ENCODE measurements at places on chromosomes 4 and X.

- no peak for DNase-seq
These were observed 25.5 kb downstream of the INTS12 start for GRCh38 chr4:105683038-105683437.

- DNase-seq, result no peak
These were observed 207.3 kb upstream of the PABPC4L start for GRCh38 chr4:134408897-134409296.

- DNase-seq, result no peak
These were observed 488.9 kb upstream of the FAT1 start for GRCh38 chr4:187212446-187213080.

DNA sequence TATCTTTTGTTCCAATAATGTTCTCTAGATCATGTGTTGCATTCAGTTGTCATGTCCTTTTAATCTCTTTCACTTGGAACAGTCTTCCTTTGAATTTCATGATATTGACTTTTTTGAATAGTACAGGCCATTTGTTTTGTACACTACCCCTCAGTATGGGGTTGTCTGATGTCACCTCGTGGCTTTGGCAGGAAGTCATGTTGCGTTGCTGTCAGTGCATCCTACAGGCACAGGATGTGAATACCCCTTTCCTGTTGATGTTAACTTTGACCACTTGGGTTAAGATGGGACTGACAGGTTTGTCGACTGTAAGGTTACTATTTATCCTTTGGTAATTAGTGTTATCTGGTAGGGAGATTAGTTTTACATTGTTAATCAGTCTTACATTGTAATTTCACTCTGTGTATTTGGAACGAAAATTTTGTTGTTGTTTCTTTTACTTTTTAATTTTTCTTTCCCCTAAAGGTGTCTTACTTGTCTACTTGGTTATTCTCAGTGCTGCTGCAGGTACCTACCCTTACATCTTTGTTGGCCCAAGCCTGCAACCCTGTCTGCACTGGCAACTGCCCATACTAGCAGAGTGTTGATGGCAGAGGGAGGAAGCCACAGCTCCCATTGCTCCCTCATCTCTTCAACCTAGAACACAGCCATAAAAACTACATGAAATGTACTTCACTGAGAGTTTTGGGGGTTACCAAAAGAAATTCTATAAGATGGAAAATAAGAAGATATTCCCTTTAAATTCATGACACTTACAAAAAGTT lies 14.7 kb upstream of the ATP8A1 start:
- peak; percentile 60 for DNase-seq

- no peak for DNase-seq
These were observed 195.1 kb downstream of the MAGEB5 start for GRCh38 chrX:26411045-26411444.

- DNase-seq, result no peak
These were observed 223.1 kb upstream of the DMD start for GRCh38 chrX:33434256-33435092.

DNA sequence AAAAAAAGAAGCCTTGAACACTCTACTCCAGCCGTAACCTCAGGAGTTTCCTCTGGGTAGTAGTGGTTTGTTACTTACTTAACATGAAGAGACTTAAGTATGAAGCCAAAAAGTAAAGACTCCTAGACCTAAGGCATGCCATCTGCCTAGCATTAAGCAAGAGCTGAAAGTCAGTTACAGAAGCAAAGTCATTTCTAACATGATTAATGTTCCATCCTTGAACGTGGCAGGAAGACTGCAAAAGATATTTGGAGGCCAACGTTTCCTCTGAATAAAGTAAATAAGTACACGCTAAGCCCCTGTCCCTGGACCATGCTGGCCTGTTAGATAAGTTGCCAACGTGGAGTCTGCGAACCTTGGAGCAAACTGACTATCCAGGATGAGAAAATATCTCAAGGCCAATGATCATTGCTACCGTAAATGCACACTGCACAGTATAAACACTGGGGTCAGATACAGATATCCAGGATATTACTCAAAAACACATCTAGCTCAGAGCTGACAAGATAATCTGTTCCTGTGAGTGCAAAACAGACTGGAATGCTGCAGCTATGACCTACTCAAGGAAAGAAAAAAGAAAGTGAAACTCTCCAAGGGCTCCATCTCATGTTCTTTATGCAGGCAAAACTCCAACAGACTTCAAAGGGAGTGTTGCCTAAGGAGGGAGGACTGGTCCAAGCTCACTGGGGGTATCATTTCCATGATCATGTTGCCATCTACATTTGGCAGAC lies 255.8 kb downstream of the COL25A1 start:
- DNase-seq, result no peak

DNA sequence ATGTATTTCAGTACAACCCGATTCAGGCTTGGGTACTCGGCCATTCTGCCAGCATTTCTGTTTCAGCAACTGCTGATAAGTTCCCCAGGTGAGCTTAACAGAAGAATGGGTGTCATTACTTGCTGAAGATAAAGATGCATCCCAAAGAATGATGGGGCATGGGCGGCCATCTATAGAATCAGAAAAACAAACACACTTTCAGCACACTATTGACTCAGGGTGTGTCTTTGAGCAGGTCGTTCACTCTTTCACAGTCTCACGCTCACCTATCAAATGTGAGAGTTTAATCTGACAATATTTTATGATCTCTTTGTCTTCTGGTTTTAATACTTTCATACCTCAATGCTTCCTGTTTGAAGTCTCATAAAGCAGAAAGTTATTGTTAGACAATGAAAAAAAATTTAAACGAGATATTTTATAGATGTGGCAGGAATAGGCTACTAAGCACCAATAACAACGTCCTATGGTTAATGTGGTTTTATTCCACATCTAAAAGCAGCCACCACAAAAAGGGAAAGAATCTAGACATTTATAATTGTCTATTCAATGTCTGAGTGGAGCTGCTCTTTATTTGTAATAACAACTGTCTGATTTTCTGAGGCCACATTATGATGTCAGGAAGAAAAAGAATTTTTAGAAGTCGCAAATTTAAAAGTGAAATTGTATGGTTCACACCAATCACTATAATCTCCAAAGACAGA lies 17.0 kb downstream of the GASK1B start:
- DNase-seq, result no peak

DNA sequence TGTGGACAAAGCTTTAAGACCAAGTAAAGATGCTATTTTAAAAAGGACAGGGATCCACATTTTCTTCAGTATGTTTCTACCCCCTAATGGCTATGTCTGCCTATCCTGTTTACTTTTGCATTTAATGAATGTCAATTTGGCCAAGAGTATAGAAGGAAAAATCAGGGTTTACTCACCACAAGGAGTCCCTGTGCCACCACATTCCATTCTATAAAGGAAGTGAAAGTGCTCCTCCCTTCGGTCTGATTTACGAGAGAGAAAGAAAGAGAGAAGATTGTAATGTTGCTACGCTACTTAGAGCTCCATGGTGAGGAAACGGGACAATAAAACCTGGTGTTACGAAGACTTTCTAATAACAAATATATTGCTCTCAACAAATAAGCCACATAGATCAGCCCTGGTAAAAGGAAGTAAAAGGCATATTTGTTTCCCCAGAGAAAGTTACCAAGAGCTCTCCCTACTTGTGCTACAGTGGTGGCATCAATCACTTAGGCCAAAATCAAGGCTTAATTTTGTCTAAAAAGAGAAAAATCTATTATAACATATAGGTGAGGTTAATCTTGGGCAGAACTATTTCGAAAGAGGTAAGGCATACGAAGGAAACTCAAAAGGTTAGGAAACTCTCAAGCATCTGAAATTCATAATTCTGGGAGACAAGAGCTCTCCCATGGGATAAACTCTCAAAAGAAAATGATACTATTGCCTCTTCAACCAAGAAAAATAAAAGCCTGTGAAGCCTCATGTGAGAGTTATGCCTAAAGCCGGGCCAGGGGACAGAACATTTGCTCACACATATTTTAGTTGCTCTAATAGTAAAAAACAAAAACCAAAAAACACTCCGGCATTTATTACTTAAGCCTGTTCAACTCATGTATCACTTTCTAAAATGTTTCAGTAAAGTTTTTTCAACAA lies 29.5 kb downstream of the TAPT1 start:
- no peak for DNase-seq

DNA sequence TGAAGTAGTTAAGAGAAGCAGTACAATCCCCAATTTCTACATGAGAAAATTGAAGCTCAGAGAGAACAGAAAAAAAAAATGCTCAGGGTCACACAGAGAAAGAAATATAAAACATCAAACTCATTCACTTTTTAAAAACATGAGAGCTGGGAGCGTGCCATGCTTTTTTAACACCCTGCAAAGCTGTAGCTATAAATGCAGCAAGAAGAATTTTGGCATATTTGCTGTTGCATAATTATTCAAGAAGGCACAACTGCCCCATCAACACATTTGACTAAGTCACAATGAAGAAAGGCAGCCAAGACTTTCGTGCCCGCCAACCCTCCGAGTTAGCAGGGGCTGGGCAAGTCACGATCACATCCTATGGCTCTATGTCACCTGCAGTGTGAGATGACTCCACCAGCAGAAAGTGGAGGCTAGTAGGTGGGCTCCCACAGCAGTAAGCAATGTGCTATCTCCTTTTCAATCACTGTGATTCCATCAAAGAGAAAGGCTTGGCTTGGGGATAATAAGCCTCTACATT lies 214.8 kb downstream of the DHX15 start:
- DNase-seq, result no peak

DNA sequence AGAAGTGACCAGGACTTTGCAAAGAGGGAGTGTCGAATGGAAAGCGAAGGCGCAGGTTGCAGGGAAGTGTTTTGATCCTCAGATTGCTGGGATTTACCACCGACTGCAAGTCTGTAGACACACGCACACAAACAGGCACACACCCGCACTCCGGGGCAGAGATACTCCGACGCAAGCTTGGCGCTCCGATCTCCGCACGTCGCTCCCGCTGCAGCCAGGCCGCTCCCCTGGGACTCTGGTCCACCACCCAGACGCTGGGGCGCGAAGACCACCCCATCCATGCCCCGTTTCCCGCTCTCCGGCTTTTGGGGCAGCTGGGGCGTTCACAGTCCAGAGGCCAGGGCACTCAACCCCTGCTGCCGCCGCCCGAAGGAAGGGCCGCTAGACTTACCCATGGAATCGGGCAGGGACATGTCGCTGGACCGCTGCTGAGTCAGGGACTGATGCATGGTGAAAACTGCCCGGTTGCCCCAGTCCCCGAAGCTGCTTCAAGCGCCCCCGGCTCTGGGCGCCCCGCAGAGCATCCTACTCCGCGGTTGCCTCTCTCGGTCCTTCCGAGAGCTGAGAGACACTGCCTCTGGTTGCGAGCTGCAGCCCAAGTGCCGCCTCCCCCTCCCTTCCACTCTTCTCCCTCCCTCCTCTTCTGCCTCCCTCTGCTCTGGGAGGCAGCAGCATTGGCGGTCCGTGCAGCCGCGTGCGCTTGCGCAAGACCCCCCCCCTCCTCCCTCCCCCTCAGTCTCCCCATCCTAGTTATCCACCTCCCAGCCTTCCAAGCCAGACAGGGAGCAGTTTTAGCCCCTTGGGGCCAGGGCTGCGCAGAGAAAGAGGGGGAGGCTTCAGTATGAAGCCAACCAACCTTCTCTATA lies at the start of gene TMEM255A:
TSS of gene TMEM255A (minus strand) at position 601 of the 866 bp plus-strand sequence. CDS start at position 449, 152 bp downstream.
- no peak for DNase-seq

GRCh38 chr4:99965674-99966350 lies 15.7 kb upstream of the H2AZ1 start:
- DNase-seq, result no peak

GRCh38 chr4:102786279-102786678 lies 25.5 kb upstream of the MANBA start:
- no peak for DNase-seq

DNA sequence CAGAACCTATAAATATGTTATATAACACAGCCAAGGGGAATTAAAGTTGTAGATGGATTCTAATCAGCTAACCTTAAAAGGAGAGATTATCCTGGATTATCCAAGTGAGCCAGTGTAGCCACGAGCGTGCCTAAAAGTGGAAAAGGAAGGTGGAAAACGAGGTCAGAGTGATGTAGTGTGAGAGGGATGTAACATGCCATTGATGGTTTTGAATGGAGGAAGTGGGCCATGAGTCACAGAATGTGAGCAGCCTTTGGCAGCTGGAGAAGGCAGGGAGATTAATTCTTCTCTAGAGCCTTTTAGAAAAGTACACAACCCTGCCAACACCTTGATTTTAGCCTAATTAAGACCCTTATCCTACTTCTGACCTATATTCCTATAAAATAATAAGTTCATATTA lies 149.1 kb downstream of the SLC39A8 start:
- no peak for DNase-seq

DNA sequence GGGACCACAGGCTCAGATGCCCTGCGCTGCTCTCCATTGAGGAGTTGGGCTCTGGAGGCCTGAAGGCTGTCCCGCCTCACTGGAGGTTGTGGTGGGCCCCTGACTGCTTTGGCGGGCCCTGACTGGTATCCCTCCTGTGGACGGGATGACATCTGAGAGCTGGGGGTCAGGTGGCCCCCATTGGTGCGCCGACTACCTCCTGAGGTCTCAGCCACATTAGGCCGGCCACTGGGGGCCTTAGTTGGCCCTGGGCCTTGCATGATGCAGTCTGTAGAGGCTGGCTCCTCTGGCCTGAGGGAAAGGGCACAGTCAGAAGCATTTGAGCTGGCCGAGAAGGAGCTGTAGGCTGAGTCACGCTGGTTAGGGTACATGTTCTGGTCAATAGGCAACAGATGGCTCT lies 164.5 kb upstream of the DGKK start:
- DNase-seq, result no peak

- no peak for DNase-seq
These were observed 20.7 kb upstream of the TXLNG start for GRCh38 chrX:16765594-16765993.
